ENCODE measurements at places on chromosomes 2 and 18.

DNA sequence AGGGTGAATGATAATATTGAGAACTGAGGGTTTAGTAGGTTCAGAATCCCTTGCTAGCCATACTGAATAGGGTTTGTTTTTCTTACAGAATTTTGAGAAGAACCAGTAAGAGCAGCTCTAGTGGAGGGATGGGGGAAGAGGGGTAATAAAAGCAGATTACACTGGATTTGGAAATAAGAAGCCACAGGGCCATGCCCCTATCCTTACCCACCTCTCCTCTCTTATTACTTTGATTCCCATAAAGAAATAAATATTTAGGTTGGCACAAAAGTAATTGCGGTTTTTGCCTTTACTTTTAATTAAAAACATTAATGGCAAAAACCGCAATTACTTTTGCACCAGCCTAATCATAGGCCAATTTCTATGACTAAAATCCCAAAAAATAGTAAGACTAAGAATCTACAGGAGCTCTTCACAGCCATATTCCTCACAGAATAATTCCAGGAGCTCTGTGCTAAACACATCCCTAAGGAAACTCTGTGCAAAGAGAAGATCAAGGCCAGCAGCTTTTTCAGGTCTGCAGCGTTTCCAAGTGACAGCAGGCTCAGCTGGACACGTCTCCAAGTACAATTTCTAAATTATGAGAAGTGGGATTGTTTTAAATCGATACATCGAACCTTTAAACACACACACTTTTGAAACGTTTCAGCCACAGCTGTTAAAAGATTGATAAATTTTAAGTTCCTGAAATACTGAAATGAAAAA, 58.4 kb upstream of the RTN4 start:
- DNase-seq = no peak

DNA sequence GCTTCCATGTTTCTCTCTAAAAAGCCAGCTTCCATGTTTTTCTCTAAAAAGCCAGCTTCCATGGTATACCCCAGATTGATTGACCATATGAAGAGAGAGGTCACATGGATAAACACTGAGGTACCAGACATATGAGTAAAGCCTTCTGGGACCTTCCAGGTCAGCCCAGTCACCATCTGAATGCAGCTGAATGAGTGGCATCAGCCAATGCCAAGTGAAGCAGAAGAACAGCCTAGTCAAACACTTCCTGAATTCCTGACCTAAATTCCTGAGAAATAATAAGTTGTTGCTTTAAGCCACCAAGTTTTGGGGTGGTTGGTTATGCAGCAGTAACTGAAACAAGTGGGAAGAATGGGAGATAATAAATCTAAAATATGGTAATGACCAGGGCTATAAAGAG, 5.7 kb upstream of the ALS2 start:
- DNase-seq = no peak

- DNase-seq = no peak
Measured at GRCh38 chr18:56804395-56804794, 153.2 kb downstream of the WDR7 start.

DNA sequence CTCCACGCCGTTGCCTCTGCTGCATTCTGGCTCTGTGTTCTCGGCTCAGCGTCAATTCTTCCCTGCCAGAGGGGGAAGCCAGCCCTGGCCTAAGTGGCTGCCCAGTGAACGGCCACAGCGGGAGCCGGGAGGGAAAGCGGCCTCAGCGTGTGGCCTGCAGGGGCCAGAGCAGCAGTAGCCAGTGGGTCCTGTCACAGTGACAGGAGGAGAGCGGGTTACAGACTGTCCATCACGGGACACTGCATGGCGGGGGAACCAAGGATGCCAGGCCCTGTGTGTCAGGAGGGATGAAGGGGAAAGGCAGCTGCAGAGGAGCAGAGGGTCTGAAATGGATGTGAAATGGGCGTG, 39.7 kb downstream of the PDIA6 start:
- DNase-seq = no peak
